Peyer's patch (tissue), 4 donors: ENCODE measurements at places on chromosomes 5 and 9. TPM values are rescaled to one million over a fixed set of nuclear protein-coding genes. Genes with fewer than 3 reads are reported as not detected.

Gene NOL8
- 94.1 TPM for total RNA-seq

DNA sequence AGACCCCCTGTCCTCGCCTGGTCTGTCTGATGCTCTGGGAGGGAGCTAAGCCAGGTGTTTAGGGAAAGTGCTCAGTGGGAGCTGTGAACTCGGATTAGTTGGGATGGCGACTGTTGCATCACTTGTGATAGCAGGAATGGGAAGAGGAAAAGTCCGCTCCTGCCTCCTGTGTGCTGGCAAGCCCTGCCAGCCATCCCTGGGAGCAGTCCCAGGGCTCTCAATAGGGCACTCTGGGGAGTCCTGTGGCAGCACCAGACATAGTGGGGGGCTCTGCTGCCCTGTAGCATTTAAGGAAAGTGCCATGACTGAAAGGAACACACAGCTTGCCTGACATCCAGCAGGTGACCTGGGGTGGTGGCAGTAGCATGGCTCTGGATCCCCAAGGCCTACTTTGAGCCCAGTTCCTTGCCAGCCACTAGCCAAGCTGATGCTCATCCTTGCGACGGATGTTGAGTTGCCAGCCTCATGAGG is 81.5 kb downstream of the AMBP start:
- H3K36me3 ChIP-seq, result no peaks in the 10 kb centered on the region
- H3K4me1 ChIP-seq, result peaks cover 3% of the 10 kb centered on the region
- H3K27ac ChIP-seq, result no peak overlapping the region

Gene DMRTA1
- 0.83 TPM for total RNA-seq

Gene SLC44A1
- 45.5 TPM for total RNA-seq

Gene TIMD4
- total RNA-seq, result not detected

Gene PKD2L2
- not detected for total RNA-seq

Gene ADRB2
- total RNA-seq, result 7.4 TPM

DNA sequence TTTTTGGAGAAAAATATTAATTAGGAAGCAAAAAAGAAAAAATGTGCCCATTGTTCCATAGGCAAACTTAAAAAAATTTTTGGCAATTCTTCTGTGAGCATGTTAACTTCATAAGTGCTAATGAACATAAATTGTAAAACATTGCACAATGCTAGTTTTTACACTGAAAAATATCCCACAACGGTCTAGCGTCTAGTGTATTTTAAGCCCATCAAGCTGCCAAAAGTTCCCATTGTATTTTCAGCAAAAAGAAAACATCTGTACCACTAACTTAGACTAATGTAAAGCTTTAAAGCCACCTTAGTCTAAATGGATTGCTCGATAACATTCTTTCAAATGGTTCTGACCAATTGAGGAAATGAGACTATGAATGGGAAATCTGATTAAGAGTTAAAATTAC is 2.8 kb downstream of the NR6A1 start:
- H3K36me3 ChIP-seq, result no peaks in the 10 kb centered on the region
- H3K4me1 ChIP-seq, result peaks cover 8% of the 10 kb centered on the region
- H3K27me3 ChIP-seq, result no peaks in the 10 kb centered on the region
- H3K27ac ChIP-seq, result no peak overlapping the region
- no peak overlapping the region for H3K4me3 ChIP-seq

- no peak for DNase-seq
- H3K4me3 ChIP-seq, result no peak overlapping the region
- no peaks in the 10 kb centered on the region for H3K27me3 ChIP-seq
- H3K27ac ChIP-seq, result no peak overlapping the region
- no peaks in the 10 kb centered on the region for H3K36me3 ChIP-seq
Measured at GRCh38 chr9:17628624-17629023, 49.8 kb downstream of the SH3GL2 start.

Gene PCDHA13
- total RNA-seq, result not detected

Gene CCNJL
- total RNA-seq, result 12.9 TPM

- no peaks in the 10 kb centered on the region for H3K36me3 ChIP-seq
- no peak overlapping the region for H3K4me3 ChIP-seq
- H3K27ac ChIP-seq, result no peak overlapping the region
- no peaks in the 10 kb centered on the region for H3K27me3 ChIP-seq
Measured at GRCh38 chr9:134778841-134779411, 101.7 kb upstream of the FCN2 start.

Gene DNM1
- total RNA-seq, result 14.5 TPM

Gene AIF1L
- 2.7 TPM for total RNA-seq

Gene NUP155
- total RNA-seq, result 16.1 TPM

DNA sequence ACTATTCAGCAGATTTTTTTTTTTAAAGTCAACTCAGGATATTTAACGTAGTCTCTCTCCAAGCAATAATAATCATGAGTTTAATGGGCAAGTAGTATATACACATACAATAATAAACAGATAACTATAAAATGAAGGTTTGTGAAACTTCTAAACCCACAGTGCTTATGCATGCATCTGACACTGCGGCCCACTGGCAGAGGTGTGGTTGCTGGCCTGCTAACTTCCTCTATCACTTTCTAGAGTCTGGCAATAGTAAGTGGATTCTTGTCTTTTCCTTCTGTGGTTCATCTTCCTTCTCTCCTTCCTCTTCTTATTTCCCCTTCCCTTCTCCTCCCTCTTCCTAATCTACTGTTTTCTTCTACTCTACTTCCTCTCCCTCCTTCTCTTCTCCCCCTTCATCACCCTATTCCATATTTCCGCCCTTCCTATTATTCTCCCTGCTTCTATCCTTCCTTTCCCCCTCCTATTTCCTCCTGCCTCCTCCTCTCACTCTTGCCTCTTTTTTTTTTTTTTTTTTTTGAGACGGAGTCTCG is 18.6 kb upstream of the AGXT2 start:
- H3K27ac ChIP-seq, result no peak overlapping the region
- no peaks in the 10 kb centered on the region for H3K36me3 ChIP-seq
- no peaks in the 10 kb centered on the region for H3K4me1 ChIP-seq
- H3K27me3 ChIP-seq, result no peaks in the 10 kb centered on the region
- H3K4me3 ChIP-seq, result no peak overlapping the region

Gene EIF4E1B
- total RNA-seq, result not detected
